ENCODE measurements at places on chromosomes 6 and 20.
A peak's percentile ranks its signal among the peaks of the same experiment; 100 is the strongest.

DNA sequence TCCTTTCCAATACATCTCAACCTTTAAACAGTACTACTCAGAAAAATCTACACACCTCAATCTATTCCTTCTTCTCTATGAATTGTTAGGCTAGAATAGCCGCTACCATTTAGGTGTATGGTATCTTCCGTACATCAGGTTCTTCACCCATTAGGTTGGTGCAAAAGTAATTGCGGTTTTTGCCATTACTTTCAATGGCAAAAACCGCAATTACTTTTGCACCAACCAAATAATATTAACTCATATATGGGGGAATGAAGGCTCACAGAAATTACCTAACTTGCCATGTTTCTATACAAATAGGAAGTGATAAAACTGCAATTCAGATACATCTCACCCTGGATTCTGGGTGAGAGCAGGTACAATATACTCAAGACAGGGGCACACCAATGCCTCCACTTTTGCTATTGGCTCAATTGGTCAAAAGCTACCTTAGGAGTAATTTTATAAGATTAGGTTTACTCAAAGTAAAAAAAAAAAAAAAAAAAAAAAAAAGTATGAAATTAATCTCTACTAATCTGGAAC, 37.7 kb upstream of the ARHGAP18 start:
- no peak for DNase-seq

DNA sequence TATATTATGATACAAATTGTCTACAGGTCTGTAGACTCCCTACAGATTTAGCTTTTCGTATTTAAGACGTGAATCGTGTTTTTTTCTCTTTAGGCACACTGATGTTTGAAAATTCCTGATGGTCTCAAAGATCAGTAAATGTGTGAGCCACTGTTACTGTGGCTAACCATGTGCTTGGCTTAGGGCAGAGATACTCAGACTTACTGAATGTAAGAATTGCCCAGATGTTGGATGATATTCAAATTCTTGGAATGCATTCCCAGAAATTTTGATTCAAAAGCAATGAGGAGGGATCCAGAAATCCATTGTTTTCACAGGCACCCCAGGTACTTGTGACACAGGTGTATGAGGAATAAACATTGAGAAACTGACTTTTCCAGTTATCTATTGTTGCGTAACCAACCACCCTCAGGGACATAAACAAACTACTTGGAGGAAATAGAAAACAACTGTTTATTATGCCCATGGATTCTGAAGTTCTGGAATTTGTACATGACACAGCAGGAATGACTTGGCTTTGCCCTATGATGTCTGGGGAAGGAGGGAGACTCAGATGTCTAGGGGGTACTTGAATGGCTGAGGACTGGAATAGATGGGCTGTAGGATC, 339.6 kb upstream of the CITED2 start:
- no peak for DNase-seq

DNA sequence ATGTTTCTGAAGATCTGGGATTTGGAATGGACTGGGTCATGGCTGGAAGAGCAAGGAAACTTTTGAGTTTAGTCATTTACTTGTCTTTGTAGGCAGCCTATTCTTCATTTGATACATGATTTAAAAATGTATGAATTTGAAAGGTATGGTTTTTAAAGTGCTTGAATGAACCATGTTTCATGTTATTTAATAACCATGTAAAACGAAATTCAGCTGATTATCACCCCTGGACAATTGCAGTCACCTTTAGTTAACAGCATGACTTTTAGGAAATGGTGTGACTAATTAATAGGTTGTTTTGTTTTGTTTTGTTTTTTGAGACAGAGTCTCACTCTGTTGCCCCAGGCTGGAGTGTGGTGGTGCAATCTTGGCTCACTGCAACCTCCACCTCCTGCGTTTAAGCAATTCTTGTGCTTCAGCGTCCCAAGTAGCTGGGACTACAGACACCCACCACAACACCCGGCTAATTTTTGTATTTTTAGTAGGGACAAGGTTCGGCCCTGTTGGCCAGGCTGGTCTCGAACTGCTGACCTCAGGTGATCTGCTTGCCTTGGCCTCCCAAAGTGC, 2.1 kb downstream of the STX11 start:
- DNase-seq, result no peak

DNA sequence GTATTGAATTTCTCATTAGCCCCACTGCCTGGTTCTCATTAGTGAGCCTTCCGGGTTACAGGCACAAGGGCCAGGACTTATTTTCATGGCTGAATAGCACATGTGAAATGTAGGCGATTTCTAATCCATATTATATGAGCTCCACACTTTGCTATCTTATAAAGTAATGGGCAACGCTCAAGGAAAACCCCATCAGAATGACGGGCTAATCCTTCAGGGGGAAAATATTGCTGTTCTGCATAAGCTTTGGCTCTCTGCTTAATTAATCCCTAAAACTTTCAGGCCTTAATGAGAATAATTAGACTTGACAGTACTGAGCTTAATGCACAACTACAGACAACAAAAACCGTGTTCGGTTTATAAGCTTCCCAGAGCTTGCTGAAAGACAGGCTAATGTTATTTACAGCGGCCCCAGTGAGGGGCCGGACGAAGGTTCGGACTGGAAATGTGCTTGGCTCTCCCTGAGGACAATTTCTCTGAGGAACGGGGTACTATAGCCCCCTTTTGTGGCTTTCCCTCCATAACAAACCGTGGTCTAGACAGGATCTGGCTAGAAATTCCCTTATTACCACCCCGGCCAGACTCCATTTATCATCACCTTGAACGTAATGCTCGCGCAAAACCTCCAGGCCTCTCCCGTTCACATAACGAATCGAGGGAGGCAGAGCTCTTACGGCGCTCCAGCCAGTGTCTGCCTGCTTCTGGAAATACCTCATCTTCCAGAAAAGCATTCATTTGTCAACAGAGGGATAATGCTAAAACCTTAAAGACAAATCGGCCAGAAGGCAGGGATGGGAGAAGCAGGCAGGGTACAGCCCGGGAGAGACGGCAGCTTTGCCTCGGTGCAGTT, 164.5 kb downstream of the CD83 start:
- DNase-seq, result no peak

DNA sequence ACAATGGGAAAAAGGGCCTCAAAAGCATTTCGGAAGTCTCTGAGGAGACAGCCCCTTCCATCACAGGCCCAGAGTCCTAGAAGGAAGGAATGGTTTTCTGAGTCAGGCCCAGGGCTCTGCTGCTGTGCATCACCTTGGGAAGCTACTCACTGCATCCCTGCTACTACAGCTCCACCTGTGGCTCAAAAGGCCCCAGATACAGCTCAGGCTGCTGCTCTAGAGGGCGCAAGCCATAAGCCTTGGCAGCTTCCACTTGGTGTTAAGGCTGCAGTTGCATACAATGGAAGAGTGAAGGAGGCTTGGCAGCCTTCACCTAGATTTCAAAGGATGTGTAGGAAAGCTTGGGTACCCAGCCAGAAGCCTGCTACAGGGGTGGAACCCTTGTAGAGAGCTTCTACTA, 54.8 kb downstream of the MEI4 start:
- no peak for DNase-seq

DNA sequence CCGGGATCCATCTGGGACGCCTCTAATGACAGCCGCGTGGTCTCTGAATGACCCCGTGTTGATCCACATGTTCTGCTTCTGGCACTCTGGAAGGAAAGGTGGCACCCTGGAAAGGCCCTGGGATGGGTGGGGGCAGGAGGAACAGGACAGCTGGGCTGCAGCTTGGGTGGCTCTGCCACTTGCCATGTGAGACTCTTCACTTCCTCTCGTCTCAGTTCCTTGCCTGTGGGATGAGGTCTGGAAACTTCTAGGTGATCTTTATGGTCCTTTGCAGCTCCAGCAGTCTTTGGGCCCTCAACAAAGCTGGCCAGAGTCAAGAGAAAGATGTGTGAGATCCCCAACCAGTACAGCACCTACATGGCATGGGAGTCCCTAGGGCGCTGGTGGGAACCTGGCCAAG, 26.5 kb downstream of the PPP1R3G start:
- no peak for DNase-seq

DNA sequence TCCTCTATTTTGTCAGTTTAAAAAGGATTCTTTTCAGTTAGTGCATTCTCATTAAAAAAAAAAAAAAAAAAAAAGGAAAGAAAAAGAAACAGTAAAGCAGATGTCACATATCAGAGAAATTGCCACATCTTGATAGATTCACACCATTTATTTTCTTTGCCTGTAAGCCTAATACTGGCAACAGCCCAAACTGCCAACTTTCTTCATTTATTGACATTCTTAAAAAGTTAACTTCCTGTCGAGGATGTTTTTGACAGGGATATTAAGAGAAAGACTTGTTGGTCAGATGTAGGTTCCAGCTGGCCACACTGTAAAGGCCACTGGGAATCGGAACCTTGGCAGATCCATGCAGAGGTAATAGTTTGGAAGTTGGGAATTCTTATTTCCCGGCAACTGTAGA, 332.6 kb downstream of the NRN1 start:
- DNase-seq, result no peak

- no peak for DNase-seq
Measured at GRCh38 chr6:37092923-37093727, 76.8 kb upstream of the PIM1 start.

DNA sequence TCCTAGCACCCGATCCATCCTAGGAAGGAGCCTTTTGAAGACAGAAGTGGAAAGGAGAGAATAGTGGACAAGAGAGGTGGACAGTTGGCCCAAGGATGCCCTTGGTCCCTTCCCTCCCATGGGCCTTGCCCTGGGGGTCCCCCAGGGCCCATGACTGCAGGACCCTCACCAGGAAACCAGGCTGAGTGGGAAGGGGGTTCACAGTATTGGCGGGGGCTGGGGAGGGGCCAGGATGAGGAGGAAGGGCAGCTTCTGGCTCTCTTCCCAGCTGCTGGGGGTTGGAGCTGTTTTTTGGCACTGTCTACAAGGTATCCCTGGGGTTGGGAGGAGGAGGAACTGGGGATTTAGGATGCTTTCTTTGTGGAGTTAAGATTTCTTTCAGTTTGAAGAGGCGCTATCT, 4.0 kb upstream of the DSN1 start:
- DNase-seq, result no peak

DNA sequence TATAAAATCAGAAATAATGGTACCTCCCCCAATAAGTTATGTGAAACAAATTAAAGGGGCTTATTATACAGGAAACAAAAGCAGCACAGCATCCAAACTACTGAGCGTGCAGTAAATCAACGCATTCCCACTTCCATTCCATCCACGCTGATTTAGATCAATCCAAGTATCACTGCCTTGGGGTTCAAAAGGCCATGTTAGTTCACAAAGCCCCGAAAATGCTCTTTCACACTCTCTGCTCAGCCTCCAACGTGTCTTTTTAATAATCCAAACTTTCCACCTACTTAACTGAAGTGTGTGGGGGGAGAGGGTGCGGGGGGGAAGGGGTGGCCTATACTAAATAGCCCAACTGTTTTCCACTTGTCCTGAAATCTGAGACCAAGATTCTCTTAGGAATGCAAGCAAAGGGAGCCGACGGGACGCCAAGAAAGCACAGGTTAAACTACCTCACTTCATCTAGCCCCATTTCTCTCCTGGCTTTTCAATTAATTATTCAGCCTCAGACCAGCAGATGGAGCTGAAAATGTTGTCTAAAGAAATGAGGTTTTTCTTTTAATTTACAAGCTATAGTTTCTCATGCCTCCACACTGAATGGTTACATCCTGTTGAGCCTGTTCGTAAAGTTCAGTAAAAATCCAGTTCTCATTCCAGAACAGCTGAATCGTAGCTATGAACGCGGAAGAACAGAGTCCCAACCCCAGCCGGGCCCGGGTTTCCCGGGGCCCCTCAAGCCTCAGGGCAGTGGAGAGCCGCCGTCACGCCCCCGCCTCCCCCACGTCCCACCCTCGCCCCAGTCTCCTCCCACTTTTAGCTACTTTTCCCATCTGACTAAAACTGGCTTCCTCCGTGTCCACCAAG, 1.0 kb upstream of the NXT1 start:
- peak; percentile 92 for DNase-seq
